ENCODE measurements at places on chromosomes 1 and 21.

GRCh38 chr1:169925505-169926482 is 32.1 kb upstream of the SCYL3 start:
- no peak for DNase-seq

- peak; percentile 53 for DNase-seq
Observed at GRCh38 chr1:56576880-56577405, 2.4 kb downstream of the PLPP3 start.

DNA sequence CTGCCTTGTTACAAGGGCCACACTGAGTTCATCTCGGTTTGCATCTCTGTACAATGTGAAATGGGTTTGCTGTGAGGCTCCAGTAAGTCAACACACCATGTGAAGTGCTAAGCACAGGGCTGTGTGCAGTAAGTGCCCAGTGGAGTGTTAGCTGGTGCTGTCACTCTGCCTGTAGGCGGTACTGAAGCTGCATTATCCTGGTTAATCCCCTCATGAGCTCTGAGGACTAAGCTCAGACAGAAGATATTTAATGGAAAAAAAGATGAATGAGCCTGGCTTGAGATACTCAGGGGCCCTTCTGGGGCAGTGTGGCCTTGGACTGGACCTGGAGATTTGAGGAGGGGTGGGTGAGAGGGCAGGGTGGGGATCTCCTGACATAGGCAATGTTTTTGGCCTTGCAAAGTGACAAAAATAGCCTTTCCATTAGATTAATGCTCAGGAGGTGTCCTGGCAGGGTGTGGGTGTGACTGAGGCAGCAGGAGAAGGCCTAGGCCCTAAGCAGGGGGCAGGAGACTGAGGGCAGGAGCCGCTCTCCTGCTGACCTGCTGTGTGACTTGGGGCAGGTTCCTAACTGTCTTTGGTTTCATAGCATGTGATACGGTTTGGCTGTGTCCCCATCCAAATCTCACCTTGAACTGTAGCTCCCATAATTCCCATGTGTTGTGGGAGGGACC is 570.5 kb downstream of the PTPRU start:
- DNase-seq, result peak; percentile 6

DNA sequence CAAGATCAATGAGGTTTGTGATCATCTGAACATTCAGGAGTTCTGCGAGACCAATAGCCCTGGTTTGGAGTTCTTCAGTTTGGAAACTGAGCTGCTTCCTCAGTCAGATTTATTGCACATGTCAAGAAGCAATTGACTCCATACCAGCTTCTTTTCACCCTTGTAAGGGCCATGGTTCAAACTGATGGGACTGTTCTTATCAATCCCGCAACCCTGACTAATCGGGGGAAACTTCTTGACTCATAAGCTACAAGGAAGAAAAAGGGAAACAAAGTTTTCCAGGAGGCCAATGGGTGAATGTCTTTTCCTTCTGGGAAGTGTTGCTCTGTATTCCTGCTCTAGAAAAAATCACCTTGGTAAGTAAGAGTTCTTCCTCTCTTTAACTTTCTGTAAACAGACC is 187.9 kb downstream of the MIS18A start:
- no peak for DNase-seq

GRCh38 chr1:110206261-110206920 is 3.7 kb upstream of the KCNC4 start:
- DNase-seq, result no peak
